Hematopoietic multipotent progenitor cell treated with erythropoietin and hydrocortisone succinate and interleukin-3 and kit ligand, for 17 days (in vitro differentiated cells): ENCODE measurements at places on chromosomes 3 and 15.

DNA sequence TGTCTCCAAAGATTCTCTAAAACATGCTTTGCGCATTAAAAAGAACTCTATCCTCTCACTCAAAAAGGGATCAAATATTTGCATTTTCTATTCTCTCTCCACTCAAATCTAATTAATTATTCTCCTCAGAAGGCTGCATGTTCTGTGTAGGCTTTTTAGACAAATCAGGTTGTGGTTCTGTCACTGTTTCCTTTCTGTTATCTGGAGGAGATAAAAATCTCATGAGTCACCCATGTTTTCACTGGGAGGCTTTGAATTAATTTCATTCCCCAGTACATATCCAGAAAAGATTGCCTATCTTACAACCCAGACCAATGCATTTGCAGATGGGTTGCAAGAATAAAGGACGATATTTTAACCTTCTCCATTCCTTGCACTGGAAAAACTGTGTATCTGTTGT is 446.5 kb downstream of the GRM7 start:
- no peak for DNase-seq

DNA sequence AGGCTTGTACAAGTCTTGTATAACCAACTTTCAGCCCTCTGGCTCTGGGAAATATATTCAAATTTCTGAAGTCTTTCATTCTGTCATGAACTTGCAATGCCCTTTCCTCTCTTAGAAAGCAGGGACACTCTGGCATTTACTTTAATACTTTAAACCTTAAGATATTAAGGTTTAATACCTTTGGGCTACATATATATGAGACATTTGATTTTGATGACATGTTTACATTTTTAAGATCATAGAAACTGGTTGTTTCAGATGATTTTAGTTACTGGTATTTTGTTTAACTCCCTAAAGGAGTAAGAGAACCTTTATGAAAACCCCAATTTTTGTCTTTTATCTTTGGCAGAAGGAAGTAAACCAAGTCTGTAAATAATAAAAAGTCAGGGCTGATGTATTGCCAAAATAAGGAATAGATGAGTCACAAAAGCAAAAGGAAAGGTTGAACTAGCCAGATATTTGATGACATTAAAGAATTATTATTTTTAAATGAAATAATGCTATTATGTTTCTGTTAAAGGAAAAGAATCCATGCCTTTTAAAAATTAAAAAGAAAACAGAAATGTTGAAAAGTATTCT is 579.0 kb upstream of the CBLB start:
- no peak for DNase-seq

DNA sequence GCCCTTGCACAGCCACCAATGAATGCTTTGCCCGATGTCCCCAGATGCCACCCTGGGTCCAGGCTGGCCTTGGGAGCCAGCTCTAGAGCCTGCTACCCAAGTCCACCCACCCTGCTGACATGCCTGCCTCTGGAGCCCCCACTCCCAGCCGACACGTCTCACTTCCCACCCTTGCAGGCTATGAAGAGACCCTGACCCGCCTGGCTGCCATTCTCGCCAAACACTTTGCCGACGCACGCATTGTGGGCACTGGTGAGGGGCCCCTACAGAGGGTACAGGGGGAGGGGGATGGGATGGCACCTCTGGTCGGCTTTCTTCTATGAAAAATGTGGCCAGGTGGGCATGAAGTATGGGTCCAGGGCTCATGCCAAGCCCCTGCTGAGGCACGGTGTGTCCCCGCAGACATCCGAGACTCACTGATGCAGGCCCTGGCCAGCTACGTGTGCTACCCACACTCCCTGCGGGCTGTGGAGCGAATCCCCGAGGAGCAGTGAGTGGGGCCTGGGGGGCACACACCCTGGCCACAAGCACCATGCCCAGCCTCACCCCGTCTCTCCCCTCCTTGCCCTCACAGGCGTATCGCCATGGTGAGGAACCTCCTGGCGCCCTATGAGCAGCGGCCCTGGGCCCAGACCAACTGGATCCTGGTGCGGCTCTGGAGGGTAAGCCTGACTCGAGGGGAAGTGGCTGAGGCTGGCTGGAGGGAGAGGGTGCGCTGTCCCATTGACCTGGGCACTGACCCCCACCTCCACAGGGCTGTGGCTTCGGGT is 6.0 kb downstream of the AMIGO3 start:
- DNase-seq, result no peak

- DNase-seq, result no peak
Measured at GRCh38 chr15:80536231-80536630, 132.0 kb downstream of the ARNT2 start.

DNA sequence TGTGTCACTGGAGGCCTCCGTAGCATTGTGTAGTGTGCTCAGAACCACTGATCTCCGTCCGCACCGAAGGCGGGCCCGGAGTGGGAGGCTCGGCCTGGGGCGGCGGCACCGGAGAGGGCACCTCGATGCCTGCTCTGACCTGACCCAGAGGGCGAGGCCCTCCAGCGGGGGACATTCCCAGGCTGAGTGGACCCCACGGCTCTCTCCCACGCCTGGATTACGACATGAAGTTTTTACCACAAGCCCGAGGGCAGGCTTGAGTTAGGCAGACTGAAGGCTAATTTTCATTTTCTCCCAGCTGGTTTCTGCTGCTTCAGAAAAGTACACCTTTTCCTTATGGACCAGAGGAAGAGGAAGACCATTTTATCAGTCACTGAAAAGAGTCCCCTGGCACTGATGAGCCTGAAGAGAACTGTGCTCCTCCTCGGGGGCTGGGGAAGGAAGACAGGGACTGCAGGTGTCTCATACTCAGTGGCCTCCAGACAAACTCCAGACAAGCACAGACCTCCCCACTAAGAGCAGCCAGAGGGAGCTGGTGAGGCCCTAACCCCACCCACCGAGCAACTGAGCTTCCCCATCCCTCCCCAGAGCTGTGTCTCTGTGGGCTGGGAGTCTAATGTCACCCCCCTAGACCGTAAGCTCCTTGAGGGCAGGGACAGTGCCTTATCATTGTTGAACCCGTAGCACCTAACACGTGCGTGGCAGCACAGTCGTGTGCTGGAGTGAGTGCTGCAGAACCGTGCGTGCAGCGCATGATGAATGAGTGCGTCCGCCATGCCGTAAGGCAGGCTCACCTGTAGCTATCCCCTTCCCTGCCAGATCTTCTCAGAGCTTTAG is 74.5 kb upstream of the BLM start:
- DNase-seq, result no peak

DNA sequence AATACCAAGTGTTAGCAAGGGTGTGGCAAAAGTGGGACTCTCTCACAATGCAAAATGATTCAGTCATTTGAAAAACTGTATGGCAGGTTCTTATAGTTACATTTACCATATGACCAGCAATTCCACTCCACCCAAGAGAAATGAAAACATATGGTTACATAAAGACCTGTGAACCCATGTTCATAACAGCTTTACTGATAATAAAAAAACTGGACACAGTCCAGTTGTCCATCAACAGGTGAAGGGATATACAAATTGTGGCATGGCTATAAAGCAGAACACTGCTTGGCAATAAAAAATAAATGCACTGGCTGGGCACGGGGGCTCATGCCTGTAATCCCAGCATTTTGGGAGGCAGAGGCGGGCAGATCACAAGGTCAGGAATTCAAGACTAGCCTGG is 30.8 kb downstream of the RAD18 start:
- DNase-seq, result no peak

DNA sequence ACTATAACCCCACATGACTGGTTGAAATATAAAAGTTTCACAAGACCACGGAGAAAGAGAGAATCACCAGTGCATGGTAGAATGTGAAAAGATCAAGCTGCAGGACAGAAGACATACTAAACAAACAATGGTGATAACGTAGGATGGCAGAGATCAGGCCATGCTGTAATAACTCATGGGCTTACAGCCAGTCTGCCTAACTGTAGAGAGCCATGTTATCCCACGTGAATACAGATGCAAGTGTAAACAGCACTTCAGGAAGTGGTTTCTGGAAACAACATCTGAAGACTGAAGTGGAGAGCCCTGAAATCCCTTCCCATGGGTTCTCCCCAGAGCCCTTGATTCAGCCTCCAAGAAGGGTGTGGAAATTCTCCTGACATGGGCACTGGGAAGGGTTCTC is 103.2 kb upstream of the SLCO2A1 start:
- no peak for DNase-seq

DNA sequence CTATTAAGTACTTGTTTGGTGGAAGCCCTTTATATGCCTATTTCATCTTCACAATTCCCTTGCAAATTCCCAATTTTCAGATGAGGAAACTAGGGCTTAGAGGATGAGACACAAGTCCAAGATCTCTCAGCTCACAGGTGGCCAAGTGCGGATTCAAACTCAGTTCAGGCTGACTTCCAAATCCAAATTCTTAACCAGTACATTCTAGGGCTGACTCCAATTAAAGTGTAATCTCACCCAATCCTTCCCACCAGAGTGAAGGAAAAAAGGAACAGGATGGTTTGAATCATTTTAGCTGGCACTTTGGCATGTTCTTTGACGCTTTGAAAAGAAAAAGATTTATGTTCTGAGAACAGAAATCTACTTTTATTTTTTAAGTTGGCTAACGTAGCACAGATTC is 12.7 kb downstream of the ARHGEF3 start:
- no peak for DNase-seq

- no peak for DNase-seq
Measured at GRCh38 chr3:15315003-15315402, 17.4 kb downstream of the SH3BP5 start.

DNA sequence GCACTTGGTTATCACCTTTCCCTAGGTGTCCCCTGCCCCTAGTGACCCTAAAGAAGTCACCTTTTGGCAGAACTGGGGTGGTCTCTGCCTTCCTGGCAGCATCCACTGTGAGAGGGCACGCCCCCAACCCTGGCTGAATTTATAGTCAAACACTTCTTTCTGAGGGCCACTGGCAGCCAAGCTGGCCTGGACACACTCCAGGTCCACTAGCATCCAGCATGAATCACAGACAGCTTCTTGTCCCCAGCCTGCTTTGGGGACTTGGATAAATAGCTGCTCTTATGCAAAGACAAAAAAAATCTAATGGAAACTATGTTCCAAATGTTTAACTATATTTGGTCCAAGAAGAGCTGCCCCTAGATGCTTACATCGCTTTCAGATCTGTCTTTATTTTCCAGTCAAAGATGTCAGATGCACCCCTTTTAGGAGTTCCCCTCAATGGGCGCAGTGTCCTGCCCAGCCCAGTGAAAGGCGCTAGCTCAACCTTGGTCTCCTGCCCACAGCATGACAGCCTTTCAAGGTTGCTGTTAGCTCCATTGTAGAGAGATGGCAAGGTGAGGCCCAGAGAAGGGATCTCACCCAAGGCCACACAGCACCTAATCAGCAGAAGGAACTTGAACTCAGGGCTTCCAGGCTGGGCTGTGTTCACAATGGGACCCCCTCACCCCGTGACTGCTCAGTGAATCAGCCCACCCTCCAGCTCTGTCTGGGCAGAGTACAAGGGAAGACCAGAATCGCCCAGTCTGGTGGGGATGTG is 7.0 kb downstream of the RASL12 start:
- DNase-seq, result no peak

DNA sequence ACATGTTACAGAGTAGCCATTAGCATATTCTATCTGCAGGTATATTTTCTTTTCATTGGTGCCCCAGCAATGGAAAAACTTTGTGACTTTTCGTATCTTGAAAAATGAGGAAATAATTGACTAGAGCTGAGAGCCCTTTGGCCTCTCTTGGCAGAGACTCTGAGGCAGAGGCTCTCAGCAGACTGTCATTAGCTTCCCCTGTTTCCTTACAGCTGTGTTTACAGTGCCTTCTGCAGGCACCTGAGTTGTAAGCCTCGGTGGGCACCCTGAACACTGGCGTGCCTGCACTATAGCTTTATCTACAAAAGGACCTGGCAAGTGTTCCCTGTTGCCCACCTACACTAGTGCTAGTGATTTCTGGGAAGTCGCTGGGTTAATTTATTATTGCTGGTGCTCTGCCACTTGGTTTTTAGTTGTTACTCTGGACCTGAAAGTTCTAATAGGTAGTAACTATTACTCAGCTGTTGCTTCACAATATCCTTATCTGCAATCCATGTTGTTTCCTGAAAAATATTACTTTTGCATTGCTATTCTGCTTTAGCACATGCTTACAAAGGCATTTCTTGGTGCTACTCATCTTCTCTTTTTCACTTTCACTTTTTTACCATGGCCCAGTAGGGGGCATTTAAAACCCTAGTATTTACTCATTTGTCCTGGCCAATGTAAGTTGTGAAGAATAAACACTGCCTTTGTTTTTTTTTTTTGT is 7.8 kb upstream of the GPR171 start:
- no peak for DNase-seq

- no peak for DNase-seq
Measured at GRCh38 chr3:112334691-112335433, 1.9 kb downstream of the CD200 start.

GRCh38 chr3:143657391-143657790 is 190.9 kb downstream of the SLC9A9 start:
- DNase-seq, result no peak

DNA sequence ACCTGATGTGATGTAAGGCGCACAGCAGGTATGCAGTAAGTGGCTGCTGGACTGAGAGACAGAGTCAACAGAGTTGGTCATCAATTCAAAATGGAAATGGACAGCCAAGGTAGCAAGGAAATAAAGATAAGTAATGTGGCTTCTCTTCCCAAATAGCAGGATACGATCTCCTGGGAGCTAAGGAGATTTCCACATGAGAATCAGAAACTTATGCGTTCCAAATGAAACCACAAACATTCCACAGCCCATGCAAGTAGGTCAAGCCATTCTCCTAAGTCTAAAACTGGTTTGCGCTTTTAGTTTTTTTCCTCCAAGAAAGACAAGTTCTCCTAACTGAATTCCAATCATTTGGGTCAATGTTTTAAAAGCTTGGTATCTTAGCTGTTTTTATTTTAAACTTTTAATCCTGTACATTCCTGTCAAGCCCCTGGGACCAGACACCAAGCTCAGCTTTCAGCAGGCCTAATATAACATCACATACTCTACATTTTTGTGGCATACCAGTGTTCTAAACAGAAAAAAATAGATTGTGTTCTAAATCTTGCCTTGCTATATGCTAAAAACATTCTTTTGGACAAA is 73.7 kb upstream of the TSPAN3 start:
- no peak for DNase-seq

- DNase-seq, result no peak
Measured at GRCh38 chr15:59176653-59177316, 29.9 kb upstream of the LDHAL6B start.

GRCh38 chr15:43957724-43958123 is 130.9 kb downstream of the WDR76 start:
- DNase-seq, result no peak

- no peak for DNase-seq
Measured at GRCh38 chr3:126376444-126376843, 18.3 kb upstream of the CFAP100 start.

DNA sequence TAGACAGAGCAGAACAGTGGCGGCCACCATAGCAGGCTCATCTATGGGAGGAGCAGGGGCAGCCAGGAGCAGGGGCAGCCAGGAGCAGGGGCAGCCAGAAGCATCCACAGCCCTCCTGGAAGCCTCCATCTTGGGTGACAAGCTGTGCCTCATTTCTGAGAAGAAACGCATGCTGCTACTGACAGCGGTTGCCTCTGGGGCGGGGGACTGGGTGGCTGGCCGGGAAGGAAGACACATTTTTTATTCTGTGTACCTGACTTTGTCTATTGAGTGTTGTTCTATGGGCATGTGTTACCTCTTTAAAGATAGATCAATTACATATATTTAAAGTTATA is 71.5 kb upstream of the KLF13 start:
- DNase-seq, result no peak

GRCh38 chr3:113018536-113019181 is 27.9 kb downstream of the GTPBP8 start:
- DNase-seq, result peak; percentile 37
